ENCODE measurements at places on chromosomes 3 and 15.
A peak's percentile ranks its signal among the peaks of the same experiment; 100 is the strongest.

GRCh38 chr15:84981054-84981710 is 474 bp upstream of the PDE8A start:
- peaks cover 19% of the 10 kb centered on the region for H3K4me1 ChIP-seq
- H3K4me3 ChIP-seq: peak overlapping the region; percentile 82
- no peaks in the 10 kb centered on the region for H3K36me3 ChIP-seq

DNA sequence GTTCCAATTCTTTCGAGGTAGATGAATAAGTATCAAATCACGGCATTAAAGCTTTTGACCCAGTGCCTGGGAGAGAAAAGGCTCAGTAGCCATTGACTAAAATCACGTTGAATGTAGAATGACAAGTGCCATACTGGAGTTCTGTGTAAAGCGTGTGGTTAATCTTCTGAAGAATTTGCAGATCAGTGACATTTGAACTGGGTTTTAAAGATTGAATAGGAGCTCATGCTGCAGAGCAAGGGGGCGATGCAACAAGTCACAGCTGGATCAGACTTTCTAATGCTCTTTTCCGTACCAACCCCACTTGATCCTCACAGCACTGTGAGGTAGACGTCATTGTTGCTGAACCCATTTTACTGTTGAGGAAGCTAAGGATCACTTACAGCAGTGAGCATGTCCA is 49.5 kb upstream of the TPM1 start:
- H3K36me3 ChIP-seq: no peaks in the 10 kb centered on the region
- no peak overlapping the region for H3K27ac ChIP-seq
- H3K4me3 ChIP-seq: no peak overlapping the region
- no peaks in the 10 kb centered on the region for H3K27me3 ChIP-seq
- no peaks in the 10 kb centered on the region for H3K4me1 ChIP-seq

DNA sequence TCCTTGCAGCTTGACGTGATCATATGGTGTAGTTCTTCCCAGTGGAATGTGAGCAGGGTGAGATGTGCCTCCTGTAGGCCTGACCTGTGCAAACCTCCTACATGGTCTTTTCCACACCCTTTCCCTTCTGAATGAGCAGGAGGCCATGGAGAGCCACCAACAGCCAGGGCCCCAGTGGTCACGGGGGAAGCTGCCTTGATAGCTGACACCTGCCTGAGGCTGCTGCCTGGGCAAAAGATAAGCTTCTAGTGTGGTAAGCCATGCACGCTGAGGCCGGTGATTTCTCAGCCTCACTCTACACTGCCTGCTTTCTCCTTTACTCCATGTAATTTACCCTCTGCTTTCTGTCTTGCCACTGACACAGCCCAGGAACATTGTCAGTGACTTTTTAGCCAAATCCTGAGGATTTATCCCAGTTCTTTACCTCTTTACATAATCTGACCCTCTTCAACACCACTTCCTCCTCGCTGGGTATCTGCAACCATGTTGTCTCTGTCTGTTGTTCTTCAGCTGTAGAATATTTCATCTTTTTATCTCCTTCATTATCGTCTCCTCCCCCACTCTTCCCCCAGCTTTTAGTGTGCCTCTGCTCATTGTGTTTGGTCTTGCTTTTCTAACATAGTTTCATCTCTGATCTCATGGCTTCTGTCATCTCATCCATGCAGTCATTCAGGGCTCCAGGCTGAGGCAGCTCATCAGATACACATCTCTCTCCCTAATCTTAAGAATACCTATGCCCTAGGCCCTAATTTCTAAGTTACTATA is 11.2 kb upstream of the KBTBD12 start:
- peaks cover 2% of the 10 kb centered on the region for H3K27me3 ChIP-seq
- H3K4me1 ChIP-seq: no peaks in the 10 kb centered on the region
- DNase-seq: no peak
- no peaks in the 10 kb centered on the region for H3K36me3 ChIP-seq
- no peak overlapping the region for H3K4me3 ChIP-seq

DNA sequence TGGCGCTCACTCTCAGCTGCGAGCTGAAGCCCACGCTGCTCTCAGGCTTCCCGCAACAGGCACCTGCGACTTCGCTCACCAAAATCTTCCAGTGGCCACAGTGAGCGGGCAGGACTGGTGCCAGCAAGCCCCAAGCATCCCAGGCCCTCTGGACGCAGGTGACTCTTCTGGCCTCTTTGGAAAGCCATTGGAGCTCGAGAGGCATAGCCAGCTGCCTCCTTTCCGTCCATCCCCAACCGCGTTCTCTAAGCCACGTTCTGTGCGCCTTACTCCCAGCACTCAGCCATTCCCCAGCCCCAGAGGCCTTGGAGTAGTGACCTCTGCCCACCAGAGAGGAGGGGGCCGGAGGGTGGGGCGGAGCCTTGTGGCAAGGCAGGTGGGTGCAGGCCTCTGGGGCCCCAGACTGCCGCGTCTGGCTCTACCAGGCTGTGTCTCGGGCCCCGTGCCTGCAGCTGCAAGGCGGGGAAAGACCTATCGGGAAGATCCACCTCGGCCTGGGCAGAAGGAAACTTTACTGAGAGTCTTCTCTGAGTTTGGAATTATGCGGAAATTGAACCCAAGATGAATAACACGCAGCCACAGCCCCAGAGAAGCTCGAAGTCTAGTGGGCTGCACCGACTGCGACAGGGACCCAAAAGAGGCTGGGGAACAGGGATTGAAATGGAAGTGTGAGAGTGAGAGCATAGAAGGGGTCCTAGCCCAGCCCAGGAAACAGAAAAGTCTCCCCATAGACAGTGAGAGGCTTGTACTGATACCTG is 3.6 kb upstream of the SOX14 start:
- peaks cover 8% of the 10 kb centered on the region for H3K27me3 ChIP-seq
- no peaks in the 10 kb centered on the region for H3K36me3 ChIP-seq
- no peak for DNase-seq
- H3K27ac ChIP-seq: no peak overlapping the region

- DNase-seq: no peak
- H3K36me3 ChIP-seq: no peaks in the 10 kb centered on the region
- H3K4me1 ChIP-seq: no peaks in the 10 kb centered on the region
- no peak overlapping the region for H3K4me3 ChIP-seq
Measured at GRCh38 chr3:80017369-80017768, 249.6 kb upstream of the ROBO1 start.

DNA sequence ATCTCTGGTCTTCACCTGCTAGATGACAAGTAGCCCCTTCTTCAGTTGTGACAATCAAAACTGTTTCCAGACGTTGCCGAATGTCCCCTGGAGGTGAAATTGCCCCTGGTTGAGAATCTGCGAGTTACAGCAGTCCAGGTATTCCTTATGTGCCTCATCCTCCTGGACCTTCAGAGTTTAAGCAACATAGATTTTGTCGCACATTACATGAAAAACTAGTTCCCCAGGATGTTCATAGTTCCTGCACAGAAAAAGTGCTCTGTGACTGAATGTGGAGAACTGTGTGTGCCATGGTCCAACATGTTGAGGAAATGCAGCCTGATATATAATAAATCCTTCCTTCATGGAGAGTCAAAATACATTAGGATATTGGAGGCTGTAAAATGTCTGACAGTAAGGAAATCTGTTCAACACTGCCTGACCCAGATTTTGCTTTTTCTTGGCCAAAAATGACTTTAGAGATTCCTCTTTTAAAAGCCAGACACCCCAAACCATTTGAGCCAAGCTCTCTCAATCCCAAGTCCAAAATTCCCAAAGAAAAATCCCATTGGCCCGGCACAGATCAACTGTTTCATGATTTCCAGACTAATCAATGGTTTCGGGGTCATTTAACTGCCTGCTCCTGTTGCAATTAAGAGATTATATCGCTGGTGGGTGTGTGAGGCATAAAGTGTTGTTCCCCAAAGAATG is 20.4 kb upstream of the SHC4 start:
- no peaks in the 10 kb centered on the region for H3K4me1 ChIP-seq
- H3K4me3 ChIP-seq: no peak overlapping the region
- H3K27me3 ChIP-seq: peaks cover 4% of the 10 kb centered on the region

- H3K36me3 ChIP-seq: no peaks in the 10 kb centered on the region
- no peaks in the 10 kb centered on the region for H3K27me3 ChIP-seq
- no peak overlapping the region for H3K4me3 ChIP-seq
- H3K4me1 ChIP-seq: no peaks in the 10 kb centered on the region
- DNase-seq: no peak
Measured at GRCh38 chr3:39962581-39962980, 153.2 kb downstream of the MYRIP start.

DNA sequence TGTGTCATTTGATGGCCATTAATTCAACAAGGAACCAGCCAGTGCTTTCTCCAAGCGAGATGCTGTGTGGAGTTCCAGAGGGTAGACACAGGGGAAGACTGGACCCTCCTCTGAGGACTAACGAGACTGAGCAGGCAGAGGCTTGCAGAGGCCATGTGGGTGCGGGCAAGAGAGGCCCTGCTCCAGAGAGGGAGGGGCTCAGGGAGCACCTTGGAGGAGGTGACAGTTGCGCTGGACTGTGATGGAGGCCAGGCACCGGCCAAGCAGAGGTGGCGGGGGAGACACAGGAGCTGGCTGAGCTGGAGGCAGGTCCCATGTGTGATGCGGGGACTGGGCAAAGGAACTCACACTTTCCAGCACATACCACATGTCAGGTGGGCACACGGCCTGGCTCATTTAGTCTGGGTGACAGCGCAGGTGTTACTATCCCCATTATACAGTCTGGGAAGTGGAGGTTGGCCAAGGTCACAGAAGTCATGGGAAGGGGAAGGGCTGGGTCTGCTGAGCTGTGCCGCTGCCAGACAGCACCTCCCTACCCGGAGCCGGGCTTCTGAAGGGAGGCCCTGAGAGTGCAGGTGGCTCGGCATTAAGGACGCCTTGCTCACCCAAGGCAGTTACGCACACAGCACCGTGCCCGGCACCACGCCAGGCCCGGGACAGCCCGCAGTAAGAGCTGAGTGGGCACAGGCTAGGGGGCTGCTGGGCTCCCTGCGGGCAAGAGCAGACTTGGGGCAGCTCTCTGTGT is 3.7 kb downstream of the MELTF start:
- no peak overlapping the region for H3K4me3 ChIP-seq
- no peak overlapping the region for H3K27ac ChIP-seq
- peaks cover 49% of the 10 kb centered on the region for H3K4me1 ChIP-seq
- no peaks in the 10 kb centered on the region for H3K27me3 ChIP-seq
- H3K36me3 ChIP-seq: no peaks in the 10 kb centered on the region
- DNase-seq: no peak
